AG04450 (cell line): ENCODE measurements at places on chromosomes 5 and 9. TPM values are rescaled to one million over a fixed set of nuclear protein-coding genes. Genes with fewer than 3 reads are reported as not detected.
A peak's percentile ranks its signal among the peaks of the same experiment; 100 is the strongest.

- DNase-seq = peak; percentile 96
Measured at GRCh38 chr9:115672477-115673316, 480.9 kb upstream of the PAPPA start.

DNA sequence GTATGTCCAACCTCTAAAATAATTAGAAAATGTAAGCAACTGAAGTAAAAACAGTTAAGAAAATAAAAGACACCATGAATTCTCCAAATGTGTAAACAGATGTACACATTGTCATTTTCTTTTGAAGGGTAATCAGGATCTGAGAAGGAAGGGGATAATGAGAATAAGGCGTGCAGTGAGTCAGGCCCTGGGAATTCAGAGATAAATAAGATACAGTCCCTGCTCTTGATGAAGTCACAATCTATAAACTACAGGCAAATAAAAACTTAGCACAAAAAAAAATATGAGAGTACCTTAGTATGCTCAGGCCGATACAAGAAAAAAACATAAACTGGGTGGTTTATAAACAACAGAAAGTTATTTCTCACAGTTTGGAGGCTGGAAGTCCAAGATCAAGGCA is 315.3 kb downstream of the DNAH5 start:
- DNase-seq = no peak

MZB1 gene
- not detected in 2 replicates for polyA plus RNA-seq

DNA sequence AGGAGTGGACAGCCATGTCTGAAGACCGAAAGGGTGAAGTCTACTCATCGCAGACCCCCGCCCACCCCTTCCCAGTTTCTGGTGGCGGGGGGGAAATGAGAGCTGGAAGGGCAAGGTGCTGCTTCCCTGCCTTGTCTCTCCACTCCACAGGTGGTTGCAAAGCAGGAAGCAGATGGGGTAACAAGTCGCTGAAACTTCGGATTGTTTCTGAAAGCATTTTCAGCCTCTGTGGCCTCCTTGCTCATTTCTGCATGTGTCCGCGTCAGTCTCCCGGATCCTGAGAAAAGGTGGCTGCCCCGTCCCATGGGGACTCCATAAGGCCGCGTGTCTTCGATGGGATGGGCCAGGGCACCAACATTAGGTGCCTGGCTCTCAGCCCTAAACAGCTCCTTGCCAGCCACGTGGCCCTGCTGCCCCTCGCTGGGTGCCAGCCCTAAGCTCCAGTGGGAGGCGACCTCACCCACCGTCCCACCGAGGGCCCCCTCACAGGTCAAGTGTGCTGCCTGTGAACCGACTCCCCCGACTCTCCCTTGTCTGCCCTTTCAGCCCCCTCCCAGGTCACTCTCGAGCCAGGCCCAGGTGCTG is 971 bp downstream of the PHYKPL start:
- no peak for DNase-seq

- DNase-seq = no peak
Measured at GRCh38 chr9:131024978-131025868, 16.2 kb downstream of the LAMC3 start.

- no peak for DNase-seq
Measured at GRCh38 chr5:96601200-96601599, 61.0 kb upstream of the CAST start.

DNA sequence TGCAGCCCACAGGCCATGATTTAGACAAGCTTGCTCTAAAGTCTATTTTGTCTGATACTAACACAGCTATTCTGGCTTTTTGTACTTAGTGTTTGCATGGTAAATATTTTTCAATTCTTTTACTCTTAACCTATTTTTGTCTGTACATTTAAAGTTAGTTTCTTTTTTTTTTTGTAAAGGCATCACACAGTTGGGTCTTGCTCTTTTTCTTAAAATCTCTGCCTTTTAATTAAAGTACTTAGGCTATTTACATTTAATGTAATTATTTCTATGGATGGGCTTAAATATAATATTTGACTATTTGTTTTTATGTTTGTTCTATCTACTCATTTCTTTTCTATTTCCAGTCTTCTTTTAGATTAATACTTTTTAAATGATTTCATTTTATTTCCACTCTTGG is 49.7 kb upstream of the MAST4 start:
- no peak for DNase-seq

PGGT1B gene
- polyA plus RNA-seq = 4.1 and 4.3 TPM in 2 replicates

DNA sequence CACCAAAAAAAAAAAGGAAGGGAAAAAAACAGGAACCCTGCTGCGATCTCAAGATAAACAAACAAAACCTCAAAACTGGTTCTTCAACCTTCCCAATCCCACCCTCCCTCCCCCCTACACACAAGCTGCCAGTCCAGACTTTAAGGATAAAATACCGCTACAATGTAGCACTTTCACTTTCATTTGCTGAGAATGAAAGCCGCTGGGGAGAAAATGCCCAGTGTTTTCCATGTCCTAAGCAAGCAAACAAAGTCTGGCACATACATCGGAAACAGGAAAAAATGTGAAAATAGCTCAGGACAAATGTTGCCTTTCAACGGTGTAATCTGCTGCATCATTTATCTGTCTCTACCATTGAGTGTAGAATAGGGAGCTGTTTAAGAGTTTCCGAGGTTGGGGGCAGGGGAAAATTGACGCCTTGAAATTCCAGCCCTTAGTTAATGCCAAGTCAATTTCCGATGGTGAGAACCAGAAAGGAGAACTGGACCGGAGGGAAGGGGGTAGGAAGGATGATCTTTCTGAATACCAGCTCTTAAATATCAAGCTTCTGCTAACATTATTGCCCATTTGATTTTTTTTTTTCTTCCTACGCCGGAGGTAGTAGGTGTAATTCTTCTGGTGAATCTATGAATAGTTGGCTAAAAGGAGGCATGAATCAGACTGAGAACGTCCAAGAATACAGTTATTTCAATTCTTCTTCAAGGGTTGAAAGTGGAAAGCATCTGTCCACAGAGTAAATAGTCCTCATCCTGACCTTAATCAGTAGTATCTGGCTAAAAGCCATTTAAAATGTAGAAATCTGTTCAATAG is 1.2 kb upstream of the ADAMTS6 start:
- no peak for DNase-seq

PHF24 gene
- polyA plus RNA-seq = not detected in 2 replicates

MYMK gene
- not detected in 2 replicates for polyA plus RNA-seq

- no peak for DNase-seq
Measured at GRCh38 chr5:107067395-107067794, 603.3 kb downstream of the EFNA5 start.

NCS1 gene
- polyA plus RNA-seq = 68.3 and 69.9 TPM in 2 replicates
